Stomach (tissue), 19 donors: ENCODE measurements at places on chromosomes 3 and 15. TPM values are rescaled to one million over a fixed set of nuclear protein-coding genes. Genes with fewer than 3 reads are reported as not detected.

IGF2BP2 gene
- 7.8 TPM for polyA plus RNA-seq

CFAP20DC gene
- polyA plus RNA-seq: 0.81 TPM

TMEM266 gene
- 0.35 TPM for polyA plus RNA-seq

LRRC49 gene
- polyA plus RNA-seq: 5.8 TPM

MAP3K13 gene
- 22.8 TPM for polyA plus RNA-seq

DNAJB8 gene
- polyA plus RNA-seq: not detected

IREB2 gene
- 8.5 TPM for polyA plus RNA-seq

PLIN1 gene
- polyA plus RNA-seq: 1.6 TPM

SAMMSON gene
- 0.87 TPM for polyA plus RNA-seq

RPS17 gene
- 5,380 TPM for polyA plus RNA-seq

ANKRD34C gene
- polyA plus RNA-seq: not detected

GOLGA6L7 gene
- not detected for polyA plus RNA-seq

ZNF660 gene
- 0.45 TPM for polyA plus RNA-seq

THSD4 gene
- polyA plus RNA-seq: 5.8 TPM

FGF7 gene
- polyA plus RNA-seq: 26.3 TPM

VGLL4 gene
- 18.9 TPM for polyA plus RNA-seq

COLQ gene
- 0.62 TPM for polyA plus RNA-seq

CMTM8 gene
- polyA plus RNA-seq: 6.9 TPM

RBPMS2 gene
- polyA plus RNA-seq: 9.5 TPM
